Chondrocyte (in vitro differentiated cells): ENCODE measurements at places on chromosomes 7 and 10.

- peak overlapping the region; percentile 90 for H3K27ac ChIP-seq
- DNase-seq: no peak
- H3K27me3 ChIP-seq: no peaks in the 10 kb centered on the region
- peaks cover 23% of the 10 kb centered on the region for H3K4me1 ChIP-seq
- peak overlapping the region; percentile 80 for H3K4me3 ChIP-seq
These were observed 167.7 kb upstream of the TNRC18 start for GRCh38 chr7:5591278-5591874.

DNA sequence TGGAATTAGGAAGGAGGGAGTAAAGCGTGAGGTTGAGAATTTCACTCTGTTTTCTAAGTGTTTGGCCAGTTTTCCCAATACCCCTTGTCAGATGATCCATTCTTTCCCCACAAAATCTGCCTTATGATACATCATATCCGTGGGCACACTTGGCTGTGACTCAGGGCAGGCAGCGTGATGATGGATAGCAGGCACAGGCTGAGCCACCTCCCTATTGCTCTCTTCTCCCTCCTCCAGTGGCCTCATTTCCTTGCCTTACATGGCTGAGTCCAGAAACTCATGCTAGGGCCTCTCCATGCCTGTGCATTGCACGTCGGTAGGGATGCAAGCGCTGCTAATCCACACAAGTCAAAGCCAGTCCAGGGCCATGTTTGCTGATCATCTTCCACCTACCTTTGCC is 128.3 kb downstream of the AMPH start:
- H3K27me3 ChIP-seq: no peaks in the 10 kb centered on the region
- H3K4me1 ChIP-seq: peaks cover 11% of the 10 kb centered on the region
- no peaks in the 10 kb centered on the region for H3K36me3 ChIP-seq
- H3K4me3 ChIP-seq: no peak overlapping the region

DNA sequence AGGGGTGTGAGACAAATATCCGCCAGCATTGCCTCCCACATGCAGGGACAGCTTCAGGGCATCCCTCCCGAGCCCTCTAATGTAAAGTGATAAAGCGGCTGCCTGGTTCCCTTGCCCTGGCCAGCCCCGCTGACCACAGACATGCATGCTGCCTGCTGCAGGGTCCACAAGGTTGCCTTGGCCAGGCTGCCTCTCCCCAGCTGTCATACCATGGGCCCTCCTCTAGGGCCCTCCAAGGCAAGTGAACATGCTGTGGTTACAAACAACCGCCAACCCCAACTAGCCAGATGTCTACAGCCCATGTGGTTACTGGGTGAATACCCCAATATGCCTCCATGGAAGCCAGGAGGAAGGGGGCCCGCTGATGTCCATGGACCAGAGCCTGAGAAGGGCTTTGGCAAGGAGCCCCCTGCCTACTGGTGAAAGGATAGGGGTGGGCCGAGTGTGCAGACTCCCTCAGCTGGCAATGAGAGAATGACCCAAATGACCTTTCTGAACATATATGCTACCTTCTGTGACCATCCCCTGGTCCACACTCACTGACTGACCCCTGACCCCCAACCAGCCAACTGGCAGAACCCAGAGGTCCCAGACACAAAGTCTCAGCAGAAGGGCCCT is 37.4 kb downstream of the GRID1 start:
- peaks cover 27% of the 10 kb centered on the region for H3K27me3 ChIP-seq
- no peaks in the 10 kb centered on the region for H3K4me1 ChIP-seq
- no peak overlapping the region for H3K27ac ChIP-seq
- DNase-seq: peak; percentile 57
- H3K36me3 ChIP-seq: no peaks in the 10 kb centered on the region

DNA sequence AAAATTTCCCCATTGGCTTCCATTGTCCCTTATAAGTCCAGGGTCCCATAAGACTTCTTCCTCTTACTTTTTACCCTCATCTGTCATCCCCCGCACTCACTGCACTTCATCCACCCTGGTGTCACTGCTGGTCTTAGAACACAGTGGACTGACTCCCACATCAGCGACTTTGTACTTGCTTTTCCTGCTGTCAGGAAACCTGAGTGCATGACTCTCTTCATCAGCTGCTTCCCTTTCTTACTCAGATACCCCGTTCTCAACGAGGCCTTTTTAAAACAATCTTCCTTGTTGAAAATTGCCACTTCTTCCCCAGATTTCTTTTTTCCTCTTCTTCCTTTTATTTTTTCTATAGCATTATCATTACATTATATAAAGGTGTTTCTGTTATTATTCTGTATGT is 305.4 kb downstream of the SDK1 start:
- H3K4me1 ChIP-seq: peaks cover 12% of the 10 kb centered on the region
- H3K27me3 ChIP-seq: no peaks in the 10 kb centered on the region
- no peak overlapping the region for H3K27ac ChIP-seq
- H3K4me3 ChIP-seq: no peak overlapping the region

- no peak for DNase-seq
- no peak overlapping the region for H3K27ac ChIP-seq
- peaks cover 5% of the 10 kb centered on the region for H3K36me3 ChIP-seq
- H3K4me1 ChIP-seq: no peaks in the 10 kb centered on the region
- H3K27me3 ChIP-seq: no peaks in the 10 kb centered on the region
These were observed 17.3 kb downstream of the SRGN start for GRCh38 chr10:69104994-69105790.

- no peak overlapping the region for H3K27ac ChIP-seq
- no peak overlapping the region for H3K4me3 ChIP-seq
- no peaks in the 10 kb centered on the region for H3K36me3 ChIP-seq
These were observed 337.7 kb downstream of the GATA3 start for GRCh38 chr10:8392216-8392615.

DNA sequence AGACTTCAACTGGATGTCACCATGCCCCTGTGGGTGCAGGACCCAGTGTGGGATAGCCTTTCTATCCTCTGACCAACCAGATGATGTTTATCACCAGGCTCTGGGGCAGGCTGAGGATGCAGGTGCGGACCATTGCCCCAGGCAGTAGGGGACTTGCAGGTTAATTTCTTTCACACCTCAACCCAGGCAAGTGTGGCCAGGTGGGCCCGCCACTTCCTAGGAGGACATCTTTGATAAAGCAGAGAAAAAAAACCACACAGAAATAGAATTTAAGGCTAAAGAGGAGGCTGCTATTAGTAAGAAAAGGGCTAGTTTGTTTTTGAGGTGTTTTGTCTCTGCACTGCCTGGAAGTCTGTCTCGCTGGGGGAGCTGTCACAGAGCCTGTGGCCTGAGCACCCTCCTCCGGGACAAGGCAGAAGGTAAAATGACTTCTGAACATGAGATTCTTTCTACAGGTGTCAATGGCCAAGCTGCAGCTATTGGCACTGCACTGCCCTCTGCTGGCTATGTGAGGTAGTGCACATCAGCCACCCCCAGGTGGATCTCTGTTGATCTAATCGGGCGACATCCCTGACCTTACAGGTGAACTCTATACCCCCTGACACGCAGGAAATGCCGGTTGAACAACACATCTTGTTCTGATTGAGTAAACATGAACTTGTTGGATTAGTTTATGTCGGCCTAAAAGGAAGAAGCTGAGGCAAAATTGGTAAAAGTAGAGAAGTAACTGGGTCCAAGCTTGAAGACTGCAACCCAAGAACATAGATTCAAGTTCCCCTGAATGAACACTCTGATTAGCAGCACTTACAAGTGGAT is 21.0 kb downstream of the UPP1 start:
- H3K27ac ChIP-seq: no peak overlapping the region
- H3K27me3 ChIP-seq: no peaks in the 10 kb centered on the region
- H3K4me1 ChIP-seq: peaks cover 15% of the 10 kb centered on the region
- peaks cover 19% of the 10 kb centered on the region for H3K36me3 ChIP-seq
- no peak overlapping the region for H3K4me3 ChIP-seq
- DNase-seq: no peak

- H3K27ac ChIP-seq: peak overlapping the region; percentile 88
- H3K4me1 ChIP-seq: peaks cover 52% of the 10 kb centered on the region
- H3K36me3 ChIP-seq: no peaks in the 10 kb centered on the region
- no peaks in the 10 kb centered on the region for H3K27me3 ChIP-seq
- no peak for DNase-seq
- no peak overlapping the region for H3K4me3 ChIP-seq
These were observed 45.3 kb upstream of the FAM133B start for GRCh38 chr7:92635538-92635937.

- peaks cover 18% of the 10 kb centered on the region for H3K36me3 ChIP-seq
- peaks cover 28% of the 10 kb centered on the region for H3K4me1 ChIP-seq
These were observed 968 bp downstream of the NOLC1 start for GRCh38 chr10:102153093-102153620.

GRCh38 chr7:45646207-45646821 is 72.1 kb downstream of the ADCY1 start:
- H3K27me3 ChIP-seq: peaks cover 2% of the 10 kb centered on the region
- no peak overlapping the region for H3K4me3 ChIP-seq
- peak; percentile 69 for DNase-seq
- no peaks in the 10 kb centered on the region for H3K4me1 ChIP-seq
- no peaks in the 10 kb centered on the region for H3K36me3 ChIP-seq
- no peak overlapping the region for H3K27ac ChIP-seq
